ENCODE measurements at places on chromosomes 16 and 17.

DNA sequence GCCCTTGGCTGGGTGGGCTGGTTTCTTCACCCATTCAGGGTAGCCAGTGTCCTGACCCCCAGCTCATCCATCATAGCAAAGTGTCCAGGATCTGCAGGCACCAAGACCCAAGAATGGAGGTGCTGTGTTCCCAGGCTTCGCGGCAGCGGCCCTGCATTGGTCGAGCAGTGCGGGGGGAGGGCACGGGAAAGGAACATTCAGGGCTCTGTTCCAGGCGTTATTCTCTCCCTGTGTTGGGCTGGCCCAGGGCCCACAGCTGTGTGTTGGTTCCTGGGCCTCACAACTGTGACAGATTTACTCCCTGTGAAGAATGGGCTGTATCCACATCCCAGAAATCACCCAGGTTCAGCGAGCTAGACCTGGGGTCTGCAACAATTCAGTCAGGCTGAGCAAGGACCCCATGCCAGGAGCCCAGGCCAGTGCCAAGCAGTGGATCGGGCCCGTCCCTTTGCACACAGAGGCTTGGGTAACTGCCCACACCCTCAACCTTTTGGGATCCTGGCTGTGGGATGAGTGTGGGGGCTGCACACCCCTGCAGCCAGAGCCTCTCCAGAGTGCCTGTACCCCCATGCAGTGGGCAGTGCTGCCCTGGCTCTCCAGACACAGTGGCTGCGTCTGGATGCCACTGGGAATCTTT is 10.0 kb downstream of the GPT2 start:
- no peak for DNase-seq

GRCh38 chr16:49466529-49466831 is 92.9 kb downstream of the C16orf78 start:
- no peak for DNase-seq

GRCh38 chr16:51509336-51509735 is 358.3 kb upstream of the SALL1 start:
- DNase-seq, result no peak

- no peak for DNase-seq
Observed at GRCh38 chr16:4525069-4525468, 13.5 kb downstream of the CDIP1 start.

DNA sequence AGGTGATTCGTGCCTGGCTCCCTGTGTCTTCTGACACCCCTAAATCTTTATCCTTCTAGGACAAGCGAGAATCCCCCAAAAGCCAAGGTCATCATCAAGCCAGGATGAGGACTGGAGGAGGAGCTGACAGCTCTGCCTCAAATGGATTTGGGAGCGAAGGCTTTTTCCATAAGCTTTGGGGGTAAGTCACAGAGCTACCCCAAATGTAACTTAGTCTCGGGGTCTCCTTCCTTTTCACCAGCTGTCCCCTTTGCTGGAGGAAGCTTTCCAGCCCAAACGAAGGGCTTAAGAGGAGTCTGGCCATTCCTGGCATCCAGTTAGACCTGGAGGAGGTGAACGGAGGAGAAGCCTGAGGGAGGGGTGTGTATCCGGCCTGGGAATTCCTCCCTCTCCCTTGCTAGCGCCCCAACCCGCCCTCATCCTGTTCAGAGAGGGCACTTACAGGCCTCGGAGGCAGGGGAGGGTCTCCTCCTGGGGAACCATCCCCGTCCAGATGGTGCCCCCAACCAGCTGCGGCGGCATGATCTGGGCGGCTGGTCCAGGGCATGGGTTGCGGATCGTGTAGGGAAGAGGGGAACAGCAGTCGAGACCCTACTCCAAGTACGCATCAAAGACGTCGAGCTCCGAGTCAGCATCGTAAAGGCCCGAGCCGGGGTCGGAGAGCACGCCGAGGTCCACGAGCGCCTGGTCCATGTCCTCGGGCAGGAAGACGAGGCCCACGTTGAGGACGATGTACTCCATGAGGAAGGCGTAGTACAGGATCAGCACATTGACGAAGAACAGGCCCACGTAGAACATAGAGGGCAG is 938 bp downstream of the DEXI start:
- no peak for DNase-seq

- DNase-seq, result no peak
Observed at GRCh38 chr17:27741971-27742575, 58.3 kb downstream of the NOS2 start.

- no peak for DNase-seq
Observed at GRCh38 chr17:57875290-57876022, 25.6 kb upstream of the MRPS23 start.

- DNase-seq, result no peak
Observed at GRCh38 chr16:66746682-66747081, 4.7 kb downstream of the DYNC1LI2 start.

DNA sequence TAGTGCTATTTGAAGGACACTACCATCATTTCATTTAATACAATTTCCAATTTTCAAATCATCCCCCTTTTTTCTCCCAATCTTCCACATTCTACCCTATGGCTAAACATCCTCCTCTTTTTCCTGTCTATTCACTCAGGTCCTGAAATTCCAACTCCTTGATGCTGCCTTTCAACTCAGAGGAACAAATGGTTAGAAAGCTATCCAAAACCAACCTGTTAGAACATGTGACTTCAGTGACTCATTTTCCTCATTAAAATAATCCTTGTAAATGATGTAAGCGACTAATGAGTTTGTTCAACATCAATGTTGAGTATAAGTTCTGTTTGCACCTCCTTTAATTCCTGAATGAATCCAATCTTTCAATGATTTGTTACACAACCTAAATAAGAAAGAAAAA is 5.5 kb downstream of the PSMD12 start:
- no peak for DNase-seq

DNA sequence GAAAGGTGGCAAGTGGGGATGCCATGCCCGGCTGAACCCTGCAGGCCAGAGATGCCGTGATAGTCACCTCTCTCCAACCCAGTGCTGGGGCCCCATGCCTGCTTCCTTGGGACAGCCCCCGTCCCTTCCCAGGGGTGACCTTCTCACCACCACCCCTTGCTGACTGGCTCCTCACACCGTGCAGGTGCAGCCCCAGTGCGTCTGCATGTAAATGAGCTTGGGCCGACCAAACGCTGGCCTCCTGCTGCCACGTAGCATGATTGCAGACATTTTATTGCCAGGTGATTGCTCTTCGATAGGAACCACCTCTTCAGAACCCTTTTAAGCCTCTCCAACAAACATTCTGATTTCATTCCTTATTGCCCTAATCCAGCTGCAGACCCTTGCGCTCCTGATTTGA is 32.5 kb downstream of the ASIC2 start:
- no peak for DNase-seq

GRCh38 chr16:85168732-85169256 is 56.5 kb upstream of the CIBAR2 start:
- DNase-seq, result no peak

DNA sequence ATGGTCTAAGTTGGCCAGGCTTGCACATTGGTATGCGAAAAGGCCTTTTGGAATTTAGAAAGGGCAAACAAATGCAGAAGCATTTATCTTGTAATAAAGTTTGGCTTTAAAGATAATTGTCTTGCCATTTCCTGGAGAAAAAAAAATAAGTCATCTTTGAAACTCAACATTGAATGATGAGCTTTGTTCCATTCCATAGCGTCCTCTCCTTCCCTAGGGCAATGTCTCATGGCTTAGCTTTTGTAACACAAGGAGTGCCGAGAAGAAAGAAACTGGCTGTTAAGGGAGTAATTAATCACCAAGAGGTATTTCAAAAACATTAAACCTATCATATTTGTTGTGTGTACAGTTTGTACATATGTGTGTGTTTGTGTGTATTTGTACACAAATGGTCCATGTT is 372.3 kb downstream of the NPIPA8 start:
- no peak for DNase-seq

- DNase-seq, result no peak
Observed at GRCh38 chr16:14289692-14290340, 218.7 kb downstream of the MRTFB start.

GRCh38 chr16:89867918-89868317 is 5.5 kb upstream of the TCF25 start:
- no peak for DNase-seq

- DNase-seq, result no peak
Observed at GRCh38 chr17:34797720-34798119, 163.5 kb downstream of the CCT6B start.

DNA sequence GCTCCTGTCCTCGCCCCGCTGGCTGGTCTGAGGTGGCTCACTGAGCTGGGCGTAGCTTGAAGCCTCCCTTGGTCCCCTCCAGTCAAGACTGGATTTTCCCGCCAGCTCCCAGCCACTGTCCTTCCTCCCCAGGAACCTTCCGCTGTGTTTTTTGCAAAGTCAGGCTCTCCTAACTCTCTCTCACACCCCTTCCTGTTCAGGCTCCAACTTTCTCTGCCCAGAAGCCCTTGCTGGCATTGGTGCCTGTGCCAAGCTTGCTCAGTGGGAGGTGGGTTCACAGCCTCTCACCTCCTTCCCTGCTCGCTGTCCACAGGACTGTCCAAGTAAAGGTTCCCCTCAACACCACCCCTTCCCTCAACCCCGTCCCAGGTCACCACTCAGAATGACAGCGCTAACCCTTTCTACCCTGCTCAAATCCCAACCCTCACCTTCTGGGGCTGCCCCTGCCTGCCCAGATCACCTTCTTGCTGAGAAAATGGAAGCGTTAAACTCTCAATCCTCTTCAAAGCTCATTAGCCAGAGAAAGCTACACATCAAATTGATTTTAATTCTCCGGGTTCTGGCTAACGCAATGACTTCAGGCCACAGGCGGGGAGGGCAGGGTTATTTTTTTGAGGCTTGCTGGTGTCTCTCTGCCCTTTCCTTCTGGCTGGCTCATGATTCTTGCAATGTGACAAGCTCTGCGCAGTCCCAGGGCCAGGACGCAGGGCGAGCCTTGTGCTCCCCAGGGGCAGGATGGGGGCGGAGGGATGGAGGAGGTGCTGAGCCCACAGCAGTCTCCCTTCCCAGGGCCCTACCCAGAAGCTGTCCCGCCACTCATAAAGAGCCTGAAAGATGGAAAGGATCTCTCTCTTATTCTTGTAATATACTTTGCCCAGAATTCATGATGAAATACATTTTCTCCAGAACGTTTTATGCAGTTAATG is 357.2 kb upstream of the TNRC6C start:
- DNase-seq, result no peak

GRCh38 chr17:14882131-14882530 is 383.0 kb downstream of the PMP22 start:
- no peak for DNase-seq

GRCh38 chr17:49210158-49211029 is at the start of the genes ABI3 and GNGT2:
TSS of gene ABI3 (plus strand) at chr17:49210707. CDS start at chr17:49210725, 18 bp downstream.
TSS of gene GNGT2 (minus strand) at chr17:49210574. CDS start at chr17:49207422, 3,152 bp downstream.
- peak; percentile 57 for DNase-seq

DNA sequence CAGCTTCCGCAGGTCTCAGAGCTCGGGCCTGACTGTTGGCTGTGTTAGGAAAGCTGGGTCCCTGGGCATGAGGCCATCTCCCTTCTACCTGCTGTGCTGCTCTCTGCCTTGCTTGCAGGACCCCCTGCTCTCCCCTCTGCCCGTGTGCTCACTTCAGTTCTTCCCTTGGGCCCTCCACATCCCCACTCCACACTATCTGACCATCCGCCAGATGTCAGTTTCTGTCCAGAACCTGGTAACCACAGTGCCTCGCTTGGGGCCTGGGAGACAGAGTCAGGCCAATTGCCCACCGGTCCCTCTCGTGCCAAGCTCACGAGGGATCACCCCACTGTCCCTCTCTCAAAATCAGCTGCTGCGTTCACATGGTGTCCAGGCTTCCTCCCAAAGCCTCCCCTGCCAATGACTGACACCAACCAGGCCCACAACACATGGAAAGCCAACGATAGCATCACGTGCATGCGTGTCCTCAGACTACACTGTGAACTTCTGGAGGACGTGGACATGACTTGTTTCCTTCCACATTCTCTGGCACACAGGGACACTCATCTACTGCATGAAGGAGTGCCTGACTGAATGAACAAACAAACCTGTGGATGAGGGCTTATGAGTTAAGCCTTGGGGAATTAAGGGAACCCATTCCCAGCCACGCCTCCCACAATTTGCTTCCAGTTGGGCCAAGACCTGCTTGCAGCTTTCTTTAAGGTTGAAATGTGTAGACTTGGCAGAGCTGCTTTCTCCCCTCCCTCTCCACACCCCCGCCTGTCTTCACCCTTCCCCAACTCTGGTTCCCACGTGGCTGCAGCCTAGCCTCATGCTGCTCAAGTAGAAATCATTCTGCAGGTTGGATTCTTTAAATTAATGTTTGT is 72.5 kb upstream of the ZNF423 start:
- no peak for DNase-seq

GRCh38 chr17:8896087-8896486 is 28.6 kb upstream of the PIK3R6 start:
- no peak for DNase-seq

- DNase-seq, result no peak
Observed at GRCh38 chr16:69741519-69741918, 13.2 kb downstream of the NOB1 start.

DNA sequence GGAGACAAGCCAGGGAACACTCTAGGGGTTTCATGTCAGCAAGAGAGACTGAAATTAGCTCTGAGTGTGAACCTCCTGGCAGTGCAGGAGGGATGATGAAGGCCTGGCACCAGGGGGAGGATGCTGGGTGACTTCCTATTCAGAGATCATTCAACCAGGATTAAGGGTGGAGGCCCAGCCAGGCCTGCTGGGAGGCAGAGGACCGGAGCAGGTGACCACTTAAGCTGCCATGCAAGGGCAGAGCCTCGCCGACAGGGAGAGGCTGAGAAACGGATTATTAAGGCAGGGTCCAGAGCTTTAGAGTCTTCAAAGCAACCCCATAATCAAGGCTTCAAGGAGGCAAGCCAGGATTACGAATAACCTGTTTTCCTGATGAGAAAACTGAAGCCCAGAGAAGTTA is 10.6 kb upstream of the SRCIN1 start:
- DNase-seq, result no peak

GRCh38 chr16:4695473-4696171 is 2.3 kb downstream of the NUDT16L1 start:
- no peak for DNase-seq

GRCh38 chr17:28977659-28978355 is 26.5 kb upstream of the PHF12 start:
- no peak for DNase-seq

DNA sequence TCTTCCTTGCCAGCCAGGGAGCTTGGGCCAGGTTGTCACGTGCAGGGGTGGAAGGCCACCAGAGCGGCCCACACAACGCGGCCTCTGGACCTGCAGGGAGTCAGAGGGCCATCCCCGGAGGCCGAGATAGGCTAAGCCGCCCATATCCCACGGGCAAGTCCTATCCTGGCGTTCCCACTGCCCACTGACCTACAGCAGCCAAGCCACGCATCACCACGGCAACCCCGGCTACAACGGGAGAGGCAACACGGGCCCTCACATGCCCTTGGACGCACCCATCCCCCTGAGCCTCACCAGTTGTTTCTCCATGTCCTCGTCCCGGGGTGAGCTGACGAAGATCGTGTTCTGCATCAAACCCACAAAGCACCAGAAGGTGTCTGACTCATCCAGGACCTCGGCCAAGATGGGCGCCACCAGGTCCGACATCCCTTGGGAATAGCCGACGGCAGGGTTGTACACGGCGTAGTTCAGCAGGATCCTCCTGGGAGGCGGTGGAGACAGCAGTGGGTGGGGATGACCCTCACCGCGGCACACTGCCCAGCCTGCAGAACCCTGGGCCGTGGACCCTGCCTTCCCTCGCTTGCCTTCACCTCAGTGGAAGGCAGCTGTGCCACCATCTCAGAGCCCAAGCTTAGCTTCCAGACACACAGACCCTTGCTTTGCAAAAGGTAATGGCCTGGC is 88.2 kb downstream of the TBC1D16 start:
- no peak for DNase-seq
